ENCODE measurements at places on chromosomes 2 and 18. TPM values are rescaled to one million over a fixed set of nuclear protein-coding genes. Genes with fewer than 3 reads are reported as not detected.

- H3K4me1 ChIP-seq, result peaks cover 6% of the 10 kb centered on the region
- no peak for DNase-seq
- no peak overlapping the region for H3K4me3 ChIP-seq
- H3K36me3 ChIP-seq, result no peaks in the 10 kb centered on the region
- no peak overlapping the region for H3K27ac ChIP-seq
- H3K27me3 ChIP-seq, result no peaks in the 10 kb centered on the region
Measured at GRCh38 chr2:134234535-134234934, 19.3 kb upstream of the MGAT5 start.

DNA sequence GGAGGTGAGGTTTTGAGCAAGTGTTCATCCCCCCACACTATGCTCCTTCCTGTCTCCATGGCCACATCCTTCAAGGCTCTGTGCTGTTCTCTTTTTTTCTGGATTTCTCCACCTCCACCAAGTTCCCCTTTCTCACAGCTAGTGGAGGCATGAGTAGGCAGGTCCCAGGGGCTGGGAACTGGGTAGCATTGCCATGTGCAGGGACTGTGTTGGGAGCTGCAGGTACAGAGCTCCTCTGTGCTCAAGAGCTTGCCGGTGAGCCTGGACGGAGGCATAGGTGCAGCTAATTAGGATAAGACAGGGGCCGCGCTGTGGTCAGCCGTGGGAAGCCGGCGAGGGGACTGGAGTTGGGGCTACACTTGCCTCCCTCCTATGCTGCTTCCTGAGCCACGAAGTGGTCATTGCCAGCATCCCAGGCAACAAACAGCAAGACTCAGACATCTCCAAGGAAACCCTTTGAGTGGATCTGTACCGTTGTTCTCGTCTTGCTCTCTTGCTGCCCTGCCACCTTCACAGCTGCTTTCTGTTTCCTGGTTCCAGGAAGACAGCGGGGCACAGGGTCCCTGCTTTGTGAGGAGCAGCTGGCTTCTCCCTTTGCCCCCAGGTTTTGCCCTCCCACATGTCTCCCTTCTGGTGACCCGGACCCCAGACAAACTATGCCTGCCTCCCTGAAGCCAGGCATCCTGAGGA, 36.9 kb downstream of the ATOH8 start:
- H3K27me3 ChIP-seq, result peaks cover 17% of the 10 kb centered on the region
- H3K36me3 ChIP-seq, result no peaks in the 10 kb centered on the region
- H3K27ac ChIP-seq, result no peak overlapping the region
- H3K4me1 ChIP-seq, result peaks cover 16% of the 10 kb centered on the region
- DNase-seq, result no peak

ABCB11 gene
- not detected for total RNA-seq

REG3A gene
- not detected for total RNA-seq

CNTNAP5 gene
- total RNA-seq, result not detected
